ENCODE measurements at places on chromosomes 2 and 18.

GRCh38 chr2:8424997-8425900, 256.6 kb upstream of the ID2 start:
- DNase-seq = no peak

DNA sequence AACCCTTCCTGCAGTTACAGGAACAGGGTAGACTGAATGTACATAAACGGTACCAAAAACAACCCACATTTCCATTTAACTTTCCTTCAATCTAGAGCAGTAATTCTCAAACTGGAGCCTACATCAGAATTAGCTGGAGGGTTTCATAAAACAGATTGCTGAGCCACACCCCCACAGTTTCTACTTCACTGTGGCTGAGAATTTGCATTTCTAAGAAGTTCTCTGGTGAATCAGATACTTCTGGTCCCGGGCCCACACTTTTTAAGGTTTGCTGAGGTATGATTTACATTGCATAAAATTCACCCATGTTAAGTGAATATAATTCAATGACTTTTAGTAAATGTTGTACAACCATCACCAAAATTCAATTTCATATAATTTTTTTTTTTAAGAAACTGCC, 113.7 kb downstream of the SRBD1 start:
- DNase-seq = no peak

GRCh38 chr2:192687015-192687414, 492.3 kb upstream of the TMEFF2 start:
- DNase-seq = no peak

DNA sequence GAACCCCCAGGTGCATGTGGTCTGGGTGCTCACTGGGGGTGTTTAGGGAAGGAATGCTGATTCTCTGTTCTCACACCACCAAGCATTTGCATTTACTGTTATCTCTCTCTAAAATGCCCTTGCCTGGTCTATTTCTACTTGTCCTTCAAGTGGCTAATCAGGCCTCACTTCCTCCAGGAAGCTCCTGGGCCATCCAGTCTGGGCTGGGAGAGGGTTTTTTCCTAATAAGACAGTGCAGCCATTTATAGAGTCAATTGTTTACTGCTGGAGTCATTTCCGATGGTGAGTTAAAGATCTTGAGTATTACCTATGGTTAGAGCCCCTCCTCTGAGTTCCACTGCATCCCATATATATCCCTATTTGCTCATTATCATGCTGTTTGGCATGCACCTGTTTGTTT, 25.2 kb upstream of the ITGA6 start:
- DNase-seq = no peak

DNA sequence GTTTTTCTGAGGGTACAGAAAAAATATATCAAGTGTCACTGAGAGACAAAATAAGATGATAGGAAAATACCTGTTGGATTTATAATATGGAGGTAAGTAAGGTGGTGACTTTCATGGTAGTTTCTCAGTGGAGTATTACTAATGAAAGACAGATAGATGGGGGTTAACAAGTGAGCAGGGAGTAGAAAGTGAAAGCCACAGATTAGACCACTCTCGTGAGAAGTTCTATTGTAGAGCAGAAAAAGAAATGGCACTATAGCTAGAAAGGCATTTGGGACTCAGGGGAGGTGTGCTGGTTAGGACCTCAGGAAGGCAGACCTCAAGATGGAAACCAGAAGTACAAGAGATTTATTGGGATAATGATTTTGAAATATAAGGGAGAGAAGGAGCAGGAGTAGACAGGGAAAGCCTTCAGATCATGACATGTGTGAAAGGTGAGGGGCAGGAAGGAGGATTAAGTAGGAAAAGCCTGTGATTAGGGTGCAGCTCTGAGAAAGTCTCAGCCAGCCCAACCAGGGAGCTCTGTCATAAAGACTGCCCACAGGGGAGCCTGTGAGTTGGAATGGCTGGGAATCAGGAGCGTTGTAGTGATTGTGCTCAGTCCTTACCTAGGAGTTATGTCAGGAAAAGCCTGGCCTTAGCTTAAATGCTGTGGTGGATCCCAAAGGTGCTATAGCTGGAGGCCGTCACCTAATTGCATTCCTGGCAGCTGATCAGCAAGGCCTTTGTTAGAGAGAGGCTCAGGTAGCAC, 198.1 kb downstream of the IKZF2 start:
- no peak for DNase-seq

- DNase-seq = no peak
Observed at GRCh38 chr2:188600536-188601210, 309.0 kb downstream of the GULP1 start.

GRCh38 chr2:100200985-100201384, 58.6 kb upstream of the AFF3 start:
- no peak for DNase-seq

- peak; percentile 6 for DNase-seq
Observed at GRCh38 chr2:200618590-200619021, 32.8 kb downstream of the AOX1 start.

DNA sequence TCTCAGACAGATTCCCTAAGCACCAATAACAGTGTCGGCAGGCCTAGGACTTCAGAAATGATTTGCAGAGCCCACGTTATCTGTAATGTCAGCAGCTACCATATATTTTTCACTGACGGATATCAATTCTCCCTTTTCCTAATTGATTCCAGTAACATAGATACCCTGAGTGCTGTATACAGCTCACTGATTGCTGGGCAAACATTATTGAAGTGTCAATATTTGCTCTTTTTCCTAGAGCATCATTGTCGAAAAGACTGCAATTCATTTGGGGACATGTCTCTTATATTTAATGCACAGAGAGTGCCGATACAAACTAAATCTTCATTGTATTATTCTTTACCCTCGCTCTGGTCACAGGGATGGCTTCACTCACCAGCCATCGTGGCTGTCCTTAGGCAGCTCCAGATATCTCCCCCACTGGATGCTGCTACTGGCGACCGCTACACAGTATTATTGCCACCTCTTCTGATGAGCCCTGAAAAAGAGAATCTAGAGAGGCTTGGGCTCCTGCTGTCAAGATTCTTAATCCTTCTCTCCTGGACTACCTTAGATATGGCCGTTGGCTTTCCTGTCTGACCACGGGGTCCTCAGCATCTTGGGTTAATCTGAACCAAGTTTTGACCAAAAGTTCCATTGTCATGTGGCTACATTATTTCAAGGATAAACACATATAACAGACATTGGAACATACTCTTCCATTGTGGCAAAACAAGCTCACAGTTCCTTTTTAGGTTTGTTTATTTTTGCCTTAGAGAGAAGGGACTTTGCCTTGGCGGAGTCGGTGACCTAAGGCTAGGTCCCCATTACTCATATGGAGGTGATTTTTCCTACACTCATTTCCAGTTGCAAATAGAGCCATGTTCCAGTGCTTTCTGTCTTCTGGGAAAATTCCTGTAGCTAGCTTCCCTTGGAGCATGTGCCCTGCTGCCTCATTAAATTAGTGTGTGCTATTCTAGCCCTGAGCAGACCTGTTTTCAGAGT, 105.4 kb downstream of the CPO start:
- no peak for DNase-seq

GRCh38 chr18:46559946-46560670, 96.9 kb downstream of the LOXHD1 start:
- DNase-seq = no peak

GRCh38 chr18:3872641-3873040, 422.7 kb downstream of the TGIF1 start:
- no peak for DNase-seq

GRCh38 chr18:24006712-24007313, 7.7 kb upstream of the TTC39C start:
- no peak for DNase-seq

Measured in C1 segment of cervical spinal cord (tissue), 14 donors.